ENCODE measurements at places on chromosomes 7 and 10.

- DNase-seq = no peak
Measured at GRCh38 chr10:132375116-132375794, 21.7 kb upstream of the PWWP2B start.

- DNase-seq = no peak
Measured at GRCh38 chr10:14396411-14397048, 65.8 kb upstream of the FRMD4A start.

- no peak for DNase-seq
Measured at GRCh38 chr7:150727381-150727780, 9.8 kb upstream of the GIMAP5 start.

DNA sequence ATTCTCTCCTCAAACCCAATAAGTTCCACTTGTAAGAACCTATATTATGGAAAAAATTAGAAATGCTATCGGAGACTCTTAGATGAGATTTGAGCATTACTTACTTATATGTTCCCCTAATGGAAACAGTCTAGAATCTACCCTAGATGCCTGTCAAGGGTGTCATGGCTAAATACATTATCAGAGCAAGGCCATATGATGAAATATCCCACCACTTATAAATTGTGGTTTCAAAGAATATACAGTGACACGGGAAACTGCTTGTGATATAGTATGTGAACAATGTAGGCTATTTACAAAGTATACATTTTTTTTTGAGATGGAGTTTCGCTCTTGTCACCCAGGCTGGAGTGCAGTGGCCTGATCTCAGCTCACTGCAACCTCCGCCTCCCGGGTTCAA is 46.3 kb upstream of the CTBP2 start:
- DNase-seq = no peak

- no peak for DNase-seq
Measured at GRCh38 chr7:122082670-122083069, 61.4 kb downstream of the AASS start.

GRCh38 chr7:3738964-3739363 is 437.9 kb downstream of the SDK1 start:
- no peak for DNase-seq

- DNase-seq = no peak
Measured at GRCh38 chr7:155541986-155542675, 4.2 kb downstream of the CNPY1 start.

DNA sequence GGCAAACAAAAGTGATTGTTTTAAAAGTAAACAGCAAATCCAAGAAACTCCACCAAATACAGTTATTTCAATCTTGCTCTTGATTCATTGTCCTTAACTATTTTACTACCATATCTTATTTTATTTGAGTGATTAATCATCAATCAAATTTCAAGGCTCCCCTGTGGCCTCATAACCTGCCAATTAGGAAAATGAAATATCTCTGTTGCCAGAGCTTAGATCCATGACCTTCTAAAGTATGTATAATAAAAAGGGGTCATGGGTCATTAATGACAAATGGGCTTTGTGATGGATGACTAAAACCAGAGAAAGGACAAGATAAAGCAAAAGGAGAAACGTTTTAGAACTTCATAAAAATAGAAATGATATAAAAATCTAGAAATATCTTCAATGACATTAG is 28.5 kb downstream of the NRCAM start:
- DNase-seq = no peak

DNA sequence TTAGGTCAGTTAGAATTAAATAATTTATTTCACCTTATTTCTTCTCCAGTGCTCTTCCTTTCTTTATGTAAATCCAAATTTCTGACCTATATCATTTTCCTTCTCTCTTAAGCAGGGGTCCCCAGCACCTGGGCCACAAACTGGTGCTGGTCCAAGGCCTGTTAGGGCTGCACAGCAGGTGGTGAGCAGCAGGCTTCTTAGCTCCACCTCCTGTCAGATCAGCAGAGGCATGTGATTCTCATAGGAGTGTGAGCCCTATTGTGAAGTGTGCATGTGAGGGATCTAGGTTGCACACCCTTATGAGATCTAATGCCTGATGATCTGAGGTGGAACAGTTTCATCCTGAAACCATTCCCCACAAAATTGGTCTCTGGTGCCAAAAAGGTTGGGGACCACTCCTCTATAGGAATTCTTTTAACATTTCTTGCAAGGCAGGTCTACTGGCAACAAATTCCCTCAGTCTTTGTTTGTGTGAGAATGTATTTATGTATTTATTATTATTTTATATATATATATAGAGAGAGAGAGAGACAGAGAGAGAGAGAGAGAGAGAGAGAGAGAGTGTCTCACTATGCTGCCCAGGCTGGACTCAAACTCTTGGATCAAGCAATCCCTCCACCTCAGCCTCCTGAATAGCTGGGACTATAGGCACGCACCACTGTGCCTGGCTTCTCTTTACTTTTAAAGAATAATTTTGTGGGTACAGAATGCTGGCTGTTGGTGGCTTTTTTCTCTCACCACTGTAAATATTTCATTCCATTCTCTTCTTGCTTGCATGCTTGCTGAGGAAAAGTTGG is 4.3 kb upstream of the ABCC2 start:
- no peak for DNase-seq

DNA sequence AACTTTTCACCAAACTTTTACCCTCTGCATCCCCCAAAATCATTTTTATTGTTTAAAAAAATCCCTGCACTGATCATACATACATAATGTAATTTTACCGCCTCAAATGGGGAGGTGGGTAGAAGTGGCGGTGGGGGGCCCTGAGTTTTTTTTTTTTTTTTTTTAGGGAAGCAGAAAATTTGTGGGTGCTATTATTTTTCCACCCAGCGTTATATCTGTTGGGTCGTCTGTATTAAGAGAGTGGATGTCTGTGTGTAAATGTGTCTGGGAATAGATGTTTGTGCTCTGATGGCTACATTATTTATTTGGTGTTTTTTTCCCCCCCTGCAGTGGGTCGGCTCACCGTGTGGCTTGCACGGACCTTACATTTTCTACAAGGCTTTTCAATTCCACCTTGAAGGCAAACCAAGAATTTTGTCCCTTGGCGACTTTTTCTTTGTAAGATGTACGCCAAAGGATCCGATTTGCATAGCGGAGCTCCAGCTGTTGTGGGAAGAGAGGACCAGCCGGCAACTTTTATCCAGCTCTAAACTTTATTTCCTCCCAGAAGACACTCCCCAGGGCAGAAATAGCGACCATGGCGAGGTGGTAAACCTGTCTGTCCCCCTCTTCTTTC is 438 bp downstream of the ARID5B start:
- DNase-seq = peak; percentile 20

DNA sequence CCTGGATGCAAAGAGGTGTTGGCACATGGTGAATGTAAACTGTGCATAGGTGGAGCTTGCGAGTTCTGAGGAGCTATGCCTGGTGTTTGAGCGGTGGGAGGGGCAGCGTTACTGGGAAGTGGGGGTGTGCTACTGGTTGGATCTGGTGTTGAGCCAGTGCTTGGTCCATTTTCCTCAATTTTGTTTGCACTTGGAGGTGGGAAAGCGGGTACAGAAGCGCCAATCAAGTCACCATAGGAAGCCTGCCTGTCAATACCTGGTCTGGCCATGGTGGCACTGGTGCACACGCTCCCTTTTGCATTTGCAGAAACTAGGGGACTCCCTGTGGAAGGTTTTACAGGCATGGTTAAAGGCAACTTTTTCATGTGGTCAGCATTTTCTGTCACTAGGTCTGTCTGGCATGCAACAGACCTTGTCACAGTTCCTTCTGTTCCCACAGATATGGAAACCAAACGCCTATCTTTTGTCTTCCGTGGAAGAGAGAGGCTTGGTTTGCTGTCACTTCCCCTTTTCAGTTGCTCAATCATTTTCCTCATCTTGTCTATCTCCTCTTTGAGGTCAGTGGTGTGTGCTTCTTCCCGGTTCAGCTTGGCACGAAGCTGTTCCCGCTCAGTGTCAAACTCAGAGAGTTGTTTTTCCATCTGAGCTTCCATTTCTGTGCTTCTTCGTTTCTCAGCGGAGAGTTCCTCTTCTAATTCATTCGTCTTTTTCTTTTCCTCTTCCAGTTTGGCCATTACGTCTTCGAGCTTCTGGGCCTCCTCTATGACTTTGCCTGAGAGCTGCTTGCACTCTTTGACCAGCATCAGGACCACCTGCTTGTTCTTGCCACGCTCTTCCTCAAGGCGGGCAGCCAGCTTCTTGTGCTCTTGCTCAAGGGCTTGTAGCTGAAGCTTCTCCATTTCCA is 81.1 kb downstream of the CTTNBP2 start:
- no peak for DNase-seq

GRCh38 chr10:85448716-85449115 is 917.9 kb downstream of the GRID1 start:
- no peak for DNase-seq

- DNase-seq = peak; percentile 78
Measured at GRCh38 chr7:104848138-104848990, 165.6 kb upstream of the KMT2E start.

DNA sequence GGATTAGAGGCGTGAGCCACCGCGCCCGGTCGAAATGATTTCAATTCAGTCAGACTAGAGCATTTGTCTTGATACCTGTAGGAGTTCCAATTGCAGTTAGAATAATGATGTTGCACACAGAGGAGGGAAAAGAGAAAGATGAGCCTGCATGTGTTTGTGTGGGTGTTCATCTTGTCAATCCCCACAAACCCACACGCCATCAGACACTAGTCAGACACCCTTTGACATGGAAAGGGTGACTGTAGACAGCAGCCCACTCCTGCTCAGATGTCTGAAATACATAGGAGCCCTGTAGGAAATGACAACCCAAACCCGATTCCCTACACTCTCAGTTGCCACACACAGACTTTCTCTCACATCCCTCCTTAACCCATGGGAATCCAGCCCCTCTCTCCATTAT is 92.0 kb downstream of the ABLIM1 start:
- DNase-seq = no peak

DNA sequence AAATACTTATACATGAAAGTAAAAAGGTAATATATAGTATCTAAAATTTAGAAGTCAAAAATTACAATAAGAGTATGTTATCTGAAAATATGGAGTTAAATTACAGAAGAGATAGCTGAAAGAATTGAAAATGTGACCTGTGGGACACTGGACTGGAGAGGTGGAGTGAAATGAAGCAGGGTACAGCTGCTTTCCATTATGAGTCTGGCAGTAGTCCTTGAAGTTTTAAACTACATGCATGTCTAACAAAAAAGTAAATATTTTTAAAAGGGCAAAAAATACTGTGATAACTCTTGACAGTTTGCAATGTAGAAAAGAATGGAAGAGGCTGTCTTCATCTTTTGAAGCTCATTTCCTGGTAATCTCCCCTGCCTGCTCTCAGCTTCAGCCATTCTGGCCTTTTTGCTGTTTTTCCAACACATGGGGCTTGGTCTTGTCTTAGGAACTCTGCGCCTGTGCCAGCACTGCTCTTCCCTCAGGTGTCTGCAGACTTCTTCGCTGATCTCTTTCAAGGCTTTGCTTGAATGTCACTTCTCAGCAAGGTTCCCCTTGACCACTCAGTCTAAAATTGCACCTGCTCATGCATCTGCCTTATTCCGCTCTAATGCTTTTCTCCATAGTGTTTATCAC is 36.9 kb downstream of the PTPRZ1 start:
- DNase-seq = no peak

DNA sequence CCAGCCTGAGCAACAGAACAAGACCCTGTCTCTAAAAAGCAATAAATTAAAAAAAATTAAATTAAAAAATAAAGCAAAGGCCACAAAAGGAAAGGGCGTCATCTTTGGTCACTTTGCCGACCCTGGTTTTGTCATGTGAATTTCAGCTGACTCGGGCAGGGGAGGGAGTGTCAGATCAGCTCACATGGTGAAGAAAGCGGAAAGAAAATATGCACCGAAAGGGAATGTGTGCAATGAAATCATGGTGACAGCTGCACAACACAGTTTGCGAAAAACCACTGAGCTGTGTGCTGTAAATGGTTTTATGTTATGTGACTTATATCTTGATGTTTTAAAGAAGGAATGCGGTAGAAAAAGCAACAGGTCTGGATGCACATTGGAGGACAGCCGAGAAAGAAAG is 39.8 kb downstream of the RCC1L start:
- DNase-seq = no peak

DNA sequence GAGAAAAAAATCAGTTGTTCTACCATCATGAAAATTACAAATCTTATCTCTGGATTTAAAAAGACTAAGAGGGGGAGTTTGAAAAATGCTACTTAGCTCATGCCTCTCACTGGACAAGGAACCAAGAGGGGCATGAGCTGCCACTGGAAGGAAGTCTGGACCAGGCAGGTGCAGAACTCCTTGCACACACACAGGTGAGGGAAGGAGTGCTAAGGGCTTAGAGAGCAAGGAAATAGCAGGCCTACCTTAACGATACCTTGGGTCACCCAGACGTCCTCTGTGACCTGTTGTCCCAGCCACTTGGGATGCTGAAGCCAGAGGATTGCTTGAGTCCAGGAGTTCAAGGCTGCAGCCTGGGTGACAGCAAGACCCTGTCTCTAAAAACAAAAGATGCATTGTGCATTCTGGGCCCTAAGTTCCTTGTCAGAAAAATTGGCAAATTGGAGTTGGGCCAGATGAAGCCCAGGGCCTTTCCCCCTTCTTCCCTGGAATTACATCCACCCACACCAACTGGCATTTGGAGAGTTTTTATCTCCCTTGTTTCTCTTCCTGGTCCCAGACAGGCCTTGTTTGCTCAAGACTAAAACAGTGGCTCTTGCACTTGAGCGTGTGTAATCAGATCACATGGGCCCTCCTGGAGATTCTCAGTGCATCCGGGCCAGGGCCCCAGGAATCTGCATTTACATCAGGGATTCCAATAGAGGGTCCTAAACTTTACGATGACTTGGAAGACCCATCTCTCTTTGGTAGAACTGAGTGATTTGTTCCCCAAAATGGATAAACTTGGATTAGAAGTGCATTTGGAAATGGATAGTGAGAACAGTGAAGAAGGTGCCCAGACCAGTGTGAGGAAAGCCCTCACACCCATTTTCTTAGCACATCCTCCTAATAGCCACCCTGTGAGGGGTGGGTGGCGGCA is 3.0 kb downstream of the DDIT4 start:
- no peak for DNase-seq

GRCh38 chr10:61890881-61891409 is 10.6 kb upstream of the ARID5B start:
- DNase-seq = no peak

Data from endothelial cell (in vitro differentiated cells).